ENCODE measurements at places on chromosomes 4 and X.

- DNase-seq = peak; percentile 79
Observed at GRCh38 chr4:1746265-1746691, 25.0 kb downstream of the TACC3 start.

GRCh38 chr4:145098675-145099037, 545 bp downstream of the ABCE1 start:
- peak; percentile 39 for DNase-seq

GRCh38 chr4:41144812-41145211, 69.5 kb downstream of the APBB2 start:
- DNase-seq = no peak

DNA sequence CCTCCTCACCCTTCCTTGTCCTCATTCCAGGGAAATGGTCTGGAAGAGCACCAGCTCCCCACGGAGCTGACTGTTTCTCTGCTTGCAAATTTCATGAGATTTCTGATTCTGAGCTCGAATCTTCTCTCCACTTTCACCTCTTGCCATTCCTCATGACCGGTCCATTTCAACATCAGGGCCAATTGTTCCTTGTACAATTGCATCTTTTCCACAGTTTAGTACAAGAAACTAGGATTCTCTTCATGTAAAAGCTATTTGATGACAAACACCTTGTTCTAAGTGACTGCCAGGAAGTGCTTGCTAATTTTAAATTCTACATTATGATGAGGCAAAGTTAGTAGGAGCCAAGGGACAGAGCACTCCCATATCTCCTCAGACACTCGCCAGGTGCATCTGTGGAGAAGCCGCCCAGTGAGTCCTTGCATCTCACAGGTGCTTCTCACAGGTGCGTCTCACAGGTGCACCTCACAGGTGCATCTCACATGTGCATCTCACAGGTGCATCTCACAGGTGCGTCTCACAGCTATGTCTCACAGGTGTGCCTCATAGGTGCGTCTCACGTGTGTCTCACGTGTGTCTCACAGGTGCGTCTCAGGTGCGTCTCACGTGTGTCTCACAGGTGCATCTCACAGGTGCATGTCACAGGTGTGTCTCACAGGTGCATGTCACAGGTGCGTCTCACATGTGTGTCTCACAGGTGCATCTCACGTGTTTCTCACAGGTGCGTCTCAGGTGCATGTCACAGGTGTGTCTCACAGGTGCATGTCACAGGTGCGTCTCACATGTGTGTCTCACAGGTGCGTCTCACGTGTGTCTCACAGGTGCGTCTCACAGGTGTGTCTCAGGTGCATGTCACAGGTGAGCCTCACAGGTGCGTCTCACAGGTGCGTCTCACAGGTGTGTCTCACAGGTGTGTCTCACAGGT, 3.0 kb upstream of the PDE6B start:
- no peak for DNase-seq

GRCh38 chr4:8524595-8525382, 55.4 kb upstream of the GPR78 start:
- no peak for DNase-seq

DNA sequence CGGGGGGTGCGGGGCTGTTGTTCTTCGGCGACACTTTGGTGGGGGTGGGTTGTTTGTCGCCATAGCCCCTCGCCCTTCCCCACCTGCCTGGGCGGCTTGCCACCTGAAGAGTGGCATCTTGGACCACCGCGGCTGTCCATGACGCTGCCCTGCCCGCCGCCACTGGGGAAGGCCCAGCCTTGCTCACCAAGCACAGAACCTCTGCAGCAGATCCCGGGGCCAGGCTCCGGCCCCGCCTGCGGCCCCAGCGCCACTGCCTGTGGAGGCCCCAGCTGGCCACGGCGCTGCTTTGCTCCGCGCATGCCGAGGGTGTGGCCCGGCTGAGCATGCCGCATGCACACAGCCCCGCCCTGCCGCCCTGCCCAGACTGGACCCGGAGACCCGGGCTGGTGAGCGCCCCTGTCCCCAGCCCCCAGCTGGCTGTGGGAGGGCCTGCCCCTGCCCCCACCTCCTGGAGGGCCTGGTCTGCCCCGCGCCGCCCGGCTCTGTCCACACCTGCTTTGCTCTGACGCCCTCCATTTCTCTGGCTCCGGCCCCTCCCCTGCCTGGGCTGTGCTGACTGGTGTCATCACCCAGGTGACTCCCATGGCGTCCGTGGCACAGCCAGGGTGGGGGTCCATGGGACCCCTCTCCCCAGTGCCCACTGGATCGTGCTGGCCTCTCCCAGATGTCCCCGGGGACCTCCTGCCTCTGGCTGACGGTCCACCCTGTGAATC, 5.3 kb downstream of the NAT8L start:
- no peak for DNase-seq

GRCh38 chr4:7415927-7416686, 18.6 kb downstream of the PSAPL1 start:
- DNase-seq = no peak

DNA sequence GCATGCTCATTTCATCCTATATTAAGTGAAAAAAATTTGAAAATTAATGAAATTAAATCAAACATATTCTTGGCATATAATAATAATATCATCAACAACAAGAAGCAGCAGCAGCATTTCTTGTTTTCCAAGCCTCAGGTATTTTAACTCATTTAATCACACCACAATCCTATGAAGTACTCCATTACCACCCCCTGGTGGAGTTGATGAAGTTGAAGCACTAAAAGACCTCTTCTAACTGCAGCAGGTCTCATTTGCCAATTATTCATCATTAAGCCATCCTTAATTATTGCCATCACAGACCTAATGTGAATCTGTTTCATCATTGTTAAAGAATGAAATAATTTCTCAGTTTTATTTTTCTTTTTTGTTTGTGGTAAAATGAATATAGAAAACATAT, 801.4 kb upstream of the GRID2 start:
- DNase-seq = no peak

DNA sequence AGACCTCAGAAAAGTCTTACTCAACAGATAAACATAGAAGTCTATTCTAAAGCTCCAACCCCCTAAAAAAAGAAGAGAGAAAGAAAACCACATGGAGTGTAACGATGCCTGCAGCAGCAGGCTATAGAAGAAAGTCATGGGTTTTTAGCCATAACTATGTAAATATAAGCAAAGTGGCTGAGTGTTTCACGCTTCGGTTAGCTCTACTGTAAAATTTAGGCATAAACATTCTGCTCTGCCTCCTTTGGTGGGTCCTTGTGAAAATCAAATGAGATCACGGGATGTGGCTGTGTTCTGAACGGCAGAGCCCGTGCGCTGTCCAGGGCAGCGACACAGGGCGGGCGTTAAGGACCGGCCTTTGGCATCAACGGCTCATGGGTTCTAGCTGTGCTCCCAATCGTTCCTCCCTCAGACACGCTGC, 78.4 kb downstream of the IRF2 start:
- DNase-seq = no peak

Data from stimulated activated CD4-positive, alpha-beta T cell treated with anti-CD3 and anti-CD28 coated beads, Interleukin-12 subunit alpha, Interleukin-12 subunit beta, amount 100 ng/mL, for 4 hours (primary cell).